ENCODE measurements at places on chromosomes 6 and 20.

DNA sequence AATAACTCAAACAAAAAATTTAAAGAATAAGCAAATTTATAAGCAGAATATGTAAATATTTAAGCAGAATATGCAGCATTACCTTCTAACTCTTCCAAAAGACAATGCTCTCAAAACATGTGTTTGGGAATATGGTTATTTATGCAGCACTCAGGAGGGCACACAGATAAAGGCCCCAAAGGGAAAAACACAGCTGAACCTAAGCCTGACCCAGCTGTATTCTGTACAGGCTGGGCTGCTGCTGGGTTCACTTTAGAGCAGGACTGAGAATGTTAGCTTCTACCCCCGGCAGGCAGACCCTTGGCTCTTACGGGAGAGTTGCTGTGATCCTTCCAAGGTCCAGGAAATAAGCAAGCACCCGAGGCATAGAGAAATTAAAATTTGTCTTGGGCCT lies 37.3 kb downstream of the ABHD12 start:
- no peak for DNase-seq

- no peak for DNase-seq
These were observed 6.3 kb downstream of the PPP1R16B start for GRCh38 chr20:38811769-38812168.

- DNase-seq, result no peak
These were observed 66.7 kb downstream of the CD164 start for GRCh38 chr6:109315341-109316110.

DNA sequence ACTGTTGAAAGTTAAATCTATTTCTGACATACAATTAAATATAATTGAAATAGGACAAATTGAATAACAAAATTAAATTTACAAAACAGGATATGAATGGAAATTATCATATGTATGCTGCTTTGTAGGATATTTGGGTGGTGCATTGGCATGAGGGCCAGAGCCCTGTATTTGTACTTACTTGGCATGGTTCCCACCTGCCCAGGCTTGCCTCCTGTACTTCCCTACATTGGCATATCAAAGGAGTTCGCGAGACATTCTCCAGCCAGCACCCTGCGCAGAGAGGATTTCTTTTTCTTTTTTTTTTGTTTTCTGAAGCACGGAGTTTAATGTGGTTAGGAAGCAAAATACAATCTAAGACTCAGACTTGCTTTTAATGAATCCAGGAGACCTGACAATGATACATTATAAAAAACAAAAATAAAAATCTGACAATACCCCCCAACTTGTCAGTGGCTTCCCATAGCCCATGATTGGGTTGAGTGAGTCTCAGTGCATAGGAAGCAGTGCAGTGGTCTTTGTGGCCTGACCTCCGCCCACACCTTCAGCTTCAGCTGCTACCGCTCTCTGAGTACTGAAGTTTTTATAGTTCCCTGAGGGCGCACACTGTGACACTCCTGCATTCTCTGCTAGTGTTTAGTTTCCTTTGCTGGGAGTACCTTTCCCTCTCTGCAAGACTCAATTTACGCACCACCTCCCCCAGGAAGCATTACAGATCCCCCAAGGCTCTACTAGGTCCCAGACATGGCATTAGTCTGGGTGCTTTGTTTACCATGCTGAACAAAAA lies 440.8 kb downstream of the UTRN start:
- DNase-seq, result peak; percentile 43

DNA sequence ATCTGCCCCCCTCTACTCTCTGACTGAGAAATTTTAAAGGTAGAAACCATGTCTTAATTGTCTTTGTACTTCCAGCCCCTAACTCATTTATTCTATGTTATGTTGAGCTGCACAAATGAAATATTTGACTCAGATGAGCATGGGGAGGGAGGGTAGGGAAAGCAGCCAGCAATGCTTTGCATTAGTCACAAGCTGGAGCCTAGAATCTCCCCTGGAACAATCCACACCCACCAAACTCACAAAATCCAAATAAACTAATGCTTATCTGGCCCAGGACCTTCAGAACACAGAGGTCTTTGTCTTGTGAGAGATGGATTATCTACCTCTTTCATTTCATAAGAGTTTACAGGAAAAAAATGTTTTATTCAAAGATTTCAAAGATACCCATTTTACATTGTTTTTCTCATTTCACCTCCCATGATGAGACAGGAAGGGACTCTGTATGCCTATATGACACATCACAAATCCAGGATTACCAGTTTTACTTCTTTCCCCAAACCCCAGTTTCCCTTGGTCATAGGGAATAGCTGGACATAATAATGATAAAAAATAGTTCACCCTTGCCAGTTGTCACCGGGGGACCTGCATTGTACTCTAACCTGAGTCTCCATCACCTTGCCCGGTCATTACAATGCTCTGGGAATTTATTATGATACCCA lies 466.9 kb downstream of the KIF16B start:
- DNase-seq, result no peak

GRCh38 chr6:5287966-5288297 lies 26.6 kb downstream of the FARS2 start:
- no peak for DNase-seq

DNA sequence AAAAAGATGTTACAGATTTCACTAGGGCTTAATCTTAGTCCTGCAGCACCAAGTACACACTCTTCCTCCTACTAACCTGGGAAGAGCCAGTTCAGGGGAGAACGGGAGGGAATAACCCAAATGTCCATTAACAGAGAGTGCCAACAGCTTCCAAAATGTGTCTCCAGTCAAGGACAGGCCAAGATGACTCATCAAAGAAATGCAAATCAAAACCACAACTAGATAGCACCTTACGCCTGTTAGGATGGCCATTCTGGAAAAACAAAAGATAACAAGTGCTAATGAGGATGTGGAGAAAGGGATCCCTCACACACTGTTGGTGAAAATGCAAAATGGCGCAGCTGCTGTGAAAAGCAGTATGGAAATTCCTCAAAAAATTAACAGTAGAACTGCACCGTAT lies 3.8 kb upstream of the MAS1L start:
- DNase-seq, result no peak

- no peak for DNase-seq
These were observed 28.1 kb downstream of the DACT2 start for GRCh38 chr6:168291450-168291849.

- no peak for DNase-seq
These were observed 67.2 kb upstream of the RNF146 start for GRCh38 chr6:127199470-127199869.

- no peak for DNase-seq
These were observed 61.2 kb downstream of the VAPB start for GRCh38 chr20:58450254-58450653.

DNA sequence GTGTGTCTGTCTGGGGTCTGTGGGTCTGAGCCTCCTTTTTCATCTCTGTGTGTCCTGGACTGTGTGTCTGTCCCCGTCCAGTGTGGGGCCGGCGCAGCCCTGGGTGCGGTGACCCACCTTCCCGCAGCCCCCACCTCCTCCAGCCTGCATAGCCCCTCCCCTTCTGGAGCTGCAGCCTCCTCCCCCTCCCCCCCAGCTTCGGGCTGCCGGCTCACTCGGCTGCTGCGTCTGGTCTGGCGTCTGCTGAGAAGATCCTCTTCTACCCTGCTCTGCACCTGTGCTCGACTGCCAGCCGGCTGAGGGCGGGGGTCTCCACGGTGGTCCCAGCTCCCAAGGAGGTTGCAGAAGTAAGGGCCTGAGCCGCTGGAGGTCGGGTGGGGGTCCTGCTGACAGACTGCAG lies 7.6 kb upstream of the LKAAEAR1 start:
- DNase-seq, result no peak

GRCh38 chr6:100740439-100740838 lies 140.7 kb downstream of the ASCC3 start:
- no peak for DNase-seq

GRCh38 chr20:58213121-58213520 lies 15.3 kb downstream of the ANKRD60 start:
- no peak for DNase-seq

GRCh38 chr20:23162887-23163286 lies 76.8 kb upstream of the CD93 start:
- DNase-seq, result no peak

- no peak for DNase-seq
These were observed 6.6 kb downstream of the TREML2 start for GRCh38 chr6:41194386-41194785.

GRCh38 chr6:38192487-38192886 lies 373.0 kb downstream of the ZFAND3 start:
- no peak for DNase-seq
